NCI-H345 (cell line): ENCODE measurements at places on chromosomes 13 and 19.

GRCh38 chr13:74795526-74795925 lies 661.3 kb upstream of the KLF12 start:
- DNase-seq = no peak

DNA sequence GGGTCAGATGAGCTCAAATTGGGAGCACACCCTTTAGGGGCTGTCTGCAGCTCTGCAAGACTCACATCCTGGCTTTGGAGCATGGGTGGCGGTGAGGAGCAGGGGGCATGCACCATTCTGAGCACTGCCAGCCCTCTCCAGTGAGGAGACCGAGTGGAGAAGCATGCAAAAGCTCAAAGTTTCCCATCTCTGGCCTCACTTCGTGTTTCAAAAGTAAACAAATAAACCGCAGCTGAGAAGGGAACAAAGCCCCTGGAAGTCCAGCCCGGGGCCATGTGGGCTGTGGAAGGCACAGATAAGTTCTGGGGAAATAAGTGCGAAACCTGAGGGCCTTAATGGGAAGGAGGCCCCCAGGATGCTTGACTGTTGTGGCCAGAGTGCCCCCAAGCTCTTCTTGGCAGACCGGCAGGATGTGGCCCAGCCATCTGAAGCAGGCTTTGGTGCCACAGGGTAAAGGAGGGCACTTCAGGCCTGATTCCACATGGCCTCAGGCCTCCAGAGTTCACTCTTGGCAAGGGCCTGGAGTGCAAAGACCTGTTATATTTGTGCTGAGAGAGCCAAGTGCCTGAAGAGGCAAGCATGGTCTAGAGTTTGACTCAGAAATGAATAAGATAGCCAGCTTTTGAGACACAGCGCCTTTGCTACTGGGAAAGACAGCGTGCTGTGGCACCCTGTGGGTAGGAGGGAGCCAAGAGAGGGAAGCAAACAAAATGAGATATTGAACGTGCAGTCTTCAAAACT lies 1.2 kb downstream of the MEDAG start:
- no peak for DNase-seq

- DNase-seq = no peak
Measured at GRCh38 chr13:95741584-95742563, 64.9 kb downstream of the DNAJC3 start.

DNA sequence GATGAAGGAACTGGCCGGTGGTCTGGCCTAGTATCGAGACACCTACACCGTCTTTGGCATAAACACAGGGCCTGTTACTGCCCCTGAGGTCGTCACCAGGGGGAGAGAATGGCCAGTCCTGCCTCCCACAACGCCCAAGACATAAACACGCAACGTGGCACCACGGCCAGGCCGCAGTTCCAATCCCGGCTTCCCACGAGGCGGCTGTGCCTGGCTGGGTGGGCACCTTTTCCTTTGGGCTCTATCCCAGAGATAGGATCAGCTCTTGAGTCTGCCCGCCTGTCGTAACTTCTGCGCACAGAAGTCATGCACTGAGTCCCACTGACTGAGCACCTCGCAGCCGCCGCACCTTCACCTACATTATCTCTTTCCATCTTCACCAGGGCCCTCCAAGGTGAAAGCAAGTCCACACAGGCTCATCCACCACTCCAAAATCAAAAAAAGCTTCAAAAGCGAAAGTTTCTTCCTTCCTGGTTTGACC lies 1.1 kb downstream of the MIER2 start:
- no peak for DNase-seq

GRCh38 chr19:41323023-41323422 lies 13.1 kb downstream of the CCDC97 start:
- no peak for DNase-seq

- no peak for DNase-seq
Measured at GRCh38 chr13:97979051-97979450, 25.6 kb downstream of the IPO5 start.

DNA sequence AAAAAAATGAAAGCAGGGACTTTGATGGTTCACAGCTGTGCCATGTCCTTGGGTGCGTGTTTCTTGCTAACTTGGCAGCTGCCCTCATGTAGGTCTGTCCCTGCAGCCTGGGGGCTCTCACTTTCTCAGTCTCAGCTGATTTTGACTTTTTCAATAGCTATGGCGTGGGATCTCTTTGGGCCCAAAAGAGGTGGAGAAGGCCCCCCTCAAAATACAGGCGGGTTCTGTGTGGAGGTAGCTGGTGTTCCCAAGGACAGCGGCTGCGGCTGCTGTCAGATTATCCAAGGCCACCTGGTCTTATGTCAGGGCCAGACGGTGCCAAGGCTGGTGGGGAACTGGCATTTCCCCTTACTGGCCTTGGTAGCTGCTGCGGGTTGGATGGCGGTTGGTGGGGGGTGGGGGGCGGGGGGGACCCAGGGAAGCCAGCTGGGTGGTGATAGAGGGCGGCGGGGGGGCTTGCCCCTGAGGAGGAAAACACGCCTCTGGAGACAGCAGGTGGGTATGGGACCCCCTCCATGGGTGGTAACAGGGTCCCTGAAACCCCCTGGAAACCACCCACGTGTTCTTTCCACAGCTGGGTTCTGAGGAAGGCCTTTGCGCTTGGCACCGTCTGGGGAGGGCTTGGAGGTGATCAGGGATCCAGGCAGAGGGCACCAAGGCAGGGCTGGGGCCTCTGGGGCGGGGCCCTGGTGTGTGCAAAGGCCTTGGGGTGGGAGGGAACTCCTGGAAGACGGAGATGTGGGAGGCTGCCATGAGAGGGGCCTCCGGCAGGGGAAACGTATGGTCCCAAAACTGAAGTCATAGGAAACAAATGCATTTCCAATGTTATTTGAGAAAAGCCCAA lies 4.1 kb downstream of the TIMM13 start:
- DNase-seq = no peak

- peak; percentile 8 for DNase-seq
Measured at GRCh38 chr13:20192836-20193161, at the start of gene GJB2. Gene GJB2 (minus strand): TSS chr13:20192938. CDS start chr13:20189581, 3,357 bp downstream.

DNA sequence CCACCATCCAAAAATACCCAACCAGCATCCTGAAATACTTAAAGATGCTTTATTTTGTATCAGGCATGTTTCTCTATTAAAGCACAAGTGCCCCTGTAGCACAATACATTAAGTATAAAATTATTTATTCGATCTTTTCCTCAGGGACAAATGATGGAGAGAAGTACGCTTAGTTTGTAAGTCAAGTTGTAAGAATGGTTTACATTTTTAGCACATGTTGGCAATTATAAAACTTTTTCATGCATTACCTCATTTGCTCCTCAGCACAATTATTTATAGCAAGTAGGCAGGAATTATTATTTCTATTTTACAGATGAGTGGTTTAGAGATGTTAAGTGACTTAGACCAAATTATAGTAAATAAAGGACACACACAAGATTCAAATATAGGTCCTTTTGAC lies 232.6 kb upstream of the HTR2A start:
- DNase-seq = no peak

DNA sequence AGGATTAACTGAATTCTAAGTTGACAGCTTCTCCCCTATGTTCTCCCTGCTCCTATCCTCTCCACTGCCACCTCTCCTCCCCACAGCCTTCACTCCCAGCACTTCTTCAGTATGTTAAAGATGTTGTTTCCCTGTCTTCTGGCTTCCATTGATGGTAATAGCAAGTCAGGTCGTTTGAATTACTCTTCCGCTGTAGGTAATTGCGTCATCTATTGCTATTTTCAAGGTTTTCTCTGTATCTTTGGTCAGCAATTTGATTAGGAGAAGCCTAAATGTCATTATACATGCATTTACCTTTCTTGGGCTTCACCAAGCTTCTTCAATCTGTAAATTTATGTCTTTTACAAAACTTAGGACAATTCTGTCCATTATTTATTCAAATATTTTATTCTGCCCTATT lies 377.3 kb upstream of the KLF12 start:
- no peak for DNase-seq

GRCh38 chr19:19679176-19680073 lies 10.8 kb downstream of the ZNF101 start:
- DNase-seq = no peak

DNA sequence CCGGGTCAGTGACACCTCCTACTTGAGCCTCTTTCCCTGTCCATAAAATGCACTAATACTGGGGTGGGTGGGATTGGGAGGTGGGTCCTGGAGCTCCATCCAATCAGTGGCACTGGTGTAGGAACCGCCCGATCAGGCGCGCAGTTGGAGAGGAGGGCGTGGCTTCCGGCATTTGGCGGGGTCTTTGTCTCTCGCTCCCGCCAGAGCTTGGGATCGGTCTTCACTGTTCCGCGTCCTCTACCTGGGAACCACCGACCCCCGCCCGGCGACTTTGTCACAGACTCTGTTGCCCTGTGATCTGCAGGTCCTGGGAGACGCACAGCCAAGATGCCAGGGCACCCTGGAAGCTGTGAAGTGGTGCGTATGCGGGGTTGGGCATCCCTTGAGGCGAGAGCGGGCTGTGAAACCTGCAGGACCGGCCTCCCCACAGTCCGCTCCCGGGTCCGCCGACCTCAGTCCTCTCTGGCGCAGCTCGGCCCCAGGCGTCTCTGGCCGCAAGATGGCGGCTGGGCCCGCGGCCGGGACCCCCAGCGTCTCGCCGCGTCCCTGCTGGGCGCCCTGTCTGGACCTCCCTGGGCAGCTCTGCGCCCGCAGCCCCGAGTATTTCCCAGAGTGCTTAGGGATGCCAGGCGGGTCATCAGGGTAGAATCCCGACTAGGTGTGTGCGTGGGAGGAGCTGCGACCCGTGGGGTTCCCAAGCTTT lies 41.6 kb upstream of the ZNF730 start:
- peak; percentile 65 for DNase-seq

DNA sequence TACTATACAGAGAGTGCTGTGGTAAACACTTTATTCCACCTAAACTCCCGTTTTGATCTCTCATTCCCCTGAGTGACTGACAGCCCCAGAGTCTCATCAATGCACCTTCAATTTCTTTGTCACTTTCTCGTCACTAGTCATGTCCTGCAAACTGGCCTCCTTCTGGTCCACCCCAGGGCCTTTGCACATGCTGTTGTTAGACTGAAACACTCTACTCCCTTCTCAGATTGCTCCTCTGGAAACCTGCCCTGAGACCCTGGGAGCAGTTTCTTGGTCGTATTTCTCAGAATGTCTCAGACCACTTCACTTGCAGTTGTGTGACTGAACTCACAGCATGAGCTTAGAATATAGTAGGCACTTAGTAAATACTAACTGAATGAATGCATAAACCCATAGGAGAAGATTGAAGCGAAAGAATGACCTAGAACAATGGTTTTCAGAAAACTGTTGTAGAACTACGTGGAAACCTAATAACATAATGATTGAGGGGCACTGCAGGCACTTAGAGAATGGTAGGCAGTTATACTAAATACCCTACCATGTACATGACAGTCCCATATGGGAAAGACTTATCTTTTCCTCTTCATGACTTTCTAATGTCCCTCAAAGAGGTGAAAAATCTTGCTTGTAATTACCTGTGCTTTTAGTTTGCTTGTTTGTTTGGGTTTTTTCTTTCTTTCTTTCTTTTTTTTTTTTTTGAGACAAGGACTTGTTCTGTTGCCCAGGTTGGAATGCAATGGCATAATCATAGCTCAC lies 144.8 kb downstream of the IER2 start:
- DNase-seq = no peak

GRCh38 chr13:101397742-101398141 lies 18.6 kb downstream of the NALCN start:
- no peak for DNase-seq

GRCh38 chr13:23500849-23501248 lies 67.3 kb upstream of the SACS start:
- no peak for DNase-seq

DNA sequence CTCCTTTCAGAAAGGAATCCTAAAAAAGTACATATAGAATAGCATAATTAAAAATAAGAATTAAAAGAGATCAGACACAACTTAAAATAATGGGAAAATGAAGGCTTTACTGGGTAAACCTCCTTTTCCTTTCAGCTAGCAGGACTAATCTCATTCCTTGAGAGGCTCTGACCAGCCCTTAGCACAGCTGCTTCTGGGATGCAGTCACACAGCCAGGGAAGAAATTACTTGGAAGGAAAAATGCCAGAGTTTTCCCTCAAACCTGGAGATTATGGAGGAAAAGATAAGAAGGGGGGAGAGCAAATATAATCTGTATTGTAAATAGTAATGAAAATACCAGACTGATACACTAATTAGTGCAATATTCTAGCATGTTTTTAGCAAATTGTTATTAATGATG lies 91.8 kb downstream of the LRCH1 start:
- DNase-seq = no peak

- DNase-seq = no peak
Measured at GRCh38 chr13:76129305-76130000, 493.3 kb downstream of the LMO7 start.

DNA sequence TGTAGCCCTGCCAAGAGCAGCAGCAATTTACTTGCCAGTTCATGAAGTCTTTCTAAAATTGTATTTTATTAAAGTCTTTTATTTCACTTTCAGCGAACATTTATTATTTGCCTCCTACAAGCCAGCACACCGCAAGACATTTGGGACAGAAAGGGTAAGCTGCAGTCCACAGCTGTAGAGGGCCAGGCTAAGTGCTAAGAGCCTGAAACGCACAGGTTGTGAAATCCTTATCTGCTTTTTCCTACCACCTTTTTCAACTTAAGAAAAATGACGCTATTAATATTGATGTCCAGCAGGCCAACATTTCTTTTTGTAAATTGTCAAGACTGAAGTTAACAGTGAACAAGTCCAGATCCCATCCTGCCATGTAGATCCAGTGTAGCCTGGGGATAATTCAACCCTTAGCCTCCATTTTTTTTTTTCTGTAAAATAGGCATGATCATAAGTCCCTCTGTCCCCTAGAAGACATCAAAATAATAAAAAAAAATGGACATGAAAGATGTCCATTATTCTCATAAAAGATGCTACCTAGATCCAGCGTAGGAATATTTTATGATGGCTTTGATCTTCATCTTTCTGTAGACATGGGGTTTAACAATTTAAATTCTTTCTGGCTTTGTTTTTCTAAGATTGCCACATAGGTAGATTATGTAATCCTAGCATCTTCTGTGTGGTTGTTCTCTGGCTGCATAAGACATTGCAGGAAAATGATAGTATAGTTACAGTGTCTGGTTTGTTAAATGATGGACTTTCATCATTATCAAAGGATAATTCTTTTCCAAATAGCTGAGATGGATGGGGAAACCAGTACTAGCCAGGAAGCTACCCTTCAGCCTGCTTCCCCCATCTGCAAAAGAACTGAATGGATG lies 128.4 kb downstream of the SHISA2 start:
- no peak for DNase-seq

DNA sequence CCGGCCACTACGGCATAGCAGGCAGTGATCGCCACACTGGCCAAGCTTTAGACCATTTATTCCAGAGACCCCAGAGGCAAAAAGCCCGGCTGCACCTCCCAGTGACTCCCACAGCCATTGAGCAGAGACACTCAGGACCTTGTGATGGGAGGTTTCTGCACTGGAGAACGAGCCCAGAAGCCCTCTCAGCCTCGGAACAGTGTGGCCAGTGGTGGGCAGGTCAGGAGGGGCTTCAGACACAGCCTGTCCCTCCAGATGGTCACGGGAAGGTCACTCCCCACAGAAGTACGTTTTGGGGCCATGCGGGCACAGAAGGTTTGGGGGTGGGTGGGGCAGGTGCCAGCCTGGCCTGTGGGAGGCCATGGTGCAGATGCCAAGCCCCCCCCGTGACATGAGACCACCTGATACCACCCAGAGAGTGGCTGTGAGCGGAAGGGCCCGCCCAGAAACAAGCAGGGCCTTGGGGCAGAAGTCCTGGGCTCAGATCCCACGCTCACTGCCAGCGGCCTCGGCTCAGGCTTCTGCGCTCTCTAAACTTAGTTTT lies 599 bp upstream of the F10 start:
- DNase-seq = no peak

- no peak for DNase-seq
Measured at GRCh38 chr13:114272977-114273376, 8.4 kb upstream of the UPF3A start.

GRCh38 chr19:43784981-43785808 lies 4.4 kb upstream of the KCNN4 start:
- DNase-seq = peak; percentile 46
